ENCODE measurements at places on chromosomes 1 and 21.
A peak's percentile ranks its signal among the peaks of the same experiment; 100 is the strongest.

- DNase-seq = no peak
Measured at GRCh38 chr1:48743480-48743879, 33.2 kb downstream of the BEND5 start.

DNA sequence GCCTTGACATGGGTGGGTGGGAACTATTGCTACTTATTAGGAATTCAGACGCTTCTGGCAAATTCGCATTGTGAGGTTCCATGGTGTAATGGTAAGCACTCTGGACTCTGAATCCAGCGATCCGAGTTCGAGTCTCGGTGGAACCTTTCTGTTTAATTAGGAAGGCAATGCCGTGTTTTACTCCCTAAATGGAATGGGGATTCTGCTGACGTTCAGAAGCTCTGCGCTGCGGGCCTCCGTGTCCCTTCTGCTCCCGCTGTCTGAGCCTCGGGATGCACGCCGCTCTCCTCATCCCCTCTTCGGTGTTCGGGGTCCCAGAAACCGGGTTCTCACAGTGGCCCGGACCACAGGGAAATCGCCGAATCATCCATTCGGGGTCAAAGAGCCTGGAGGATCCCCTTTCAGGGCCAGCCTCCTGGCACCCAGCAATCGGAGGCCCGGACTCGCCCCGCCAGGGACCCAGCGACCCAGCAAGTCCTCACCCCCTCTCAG, 280.3 kb downstream of the FAM72C start:
- DNase-seq = no peak

DNA sequence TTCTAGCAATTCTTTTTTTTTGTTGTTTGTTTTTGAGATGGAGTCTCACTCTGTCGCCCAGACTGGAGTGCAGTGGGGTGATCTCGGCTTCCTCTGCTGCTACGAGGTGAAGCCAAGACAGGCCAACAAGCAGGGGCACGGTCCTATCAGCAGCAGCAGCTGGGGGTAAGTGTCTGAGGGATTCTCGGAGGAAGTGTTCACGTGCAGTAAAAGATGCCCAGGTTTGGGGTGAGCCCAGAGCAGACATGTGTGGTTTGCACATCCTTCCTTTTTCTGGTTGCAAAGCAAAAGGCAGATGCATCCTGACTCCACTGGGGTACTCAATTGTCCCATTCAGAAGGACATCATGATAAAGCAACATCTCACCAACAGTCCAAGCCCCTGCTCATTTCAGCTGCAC, 27.7 kb downstream of the PIGP start:
- DNase-seq = no peak

DNA sequence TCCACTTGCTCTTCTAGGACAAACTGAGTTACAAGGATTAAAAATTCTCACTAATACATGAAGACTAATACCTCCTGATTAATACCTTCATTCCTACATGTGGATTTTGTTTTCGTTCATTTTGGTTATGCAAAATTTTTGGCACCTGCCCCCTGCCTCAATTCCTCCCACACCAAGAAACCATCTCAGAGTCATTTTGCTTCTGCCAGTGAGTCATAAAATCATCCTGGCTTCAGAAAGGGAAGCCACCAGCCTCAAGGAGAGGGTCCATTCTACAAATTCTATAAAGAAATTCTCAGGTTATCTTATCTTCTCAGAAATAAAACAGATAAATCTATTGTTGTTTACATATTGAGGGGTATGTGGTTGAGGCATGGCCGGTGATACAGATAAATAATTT, 103.2 kb upstream of the COA6 start:
- peak; percentile 22 for DNase-seq

DNA sequence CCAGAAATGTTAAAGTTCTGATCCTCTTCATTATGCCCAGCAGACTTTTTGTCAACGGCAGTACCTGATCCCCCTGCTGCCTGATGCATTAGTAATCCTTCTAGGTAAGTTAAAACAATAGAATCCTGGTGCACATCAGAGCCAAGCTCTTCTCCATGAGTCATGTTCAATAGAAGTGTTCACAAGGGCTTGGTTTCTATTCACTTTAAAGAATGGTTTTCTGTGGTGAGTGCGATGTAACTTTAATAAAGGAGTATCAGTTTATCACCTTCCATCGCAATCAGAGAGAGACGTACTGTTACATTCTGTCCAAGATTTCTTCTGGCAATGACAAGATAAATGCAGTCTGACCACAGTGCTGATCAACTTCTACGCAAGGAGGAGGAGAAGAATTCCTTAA, 96.8 kb downstream of the NRIP1 start:
- no peak for DNase-seq

- peak; percentile 18 for DNase-seq
Measured at GRCh38 chr21:35336534-35336933, 287.4 kb upstream of the RUNX1 start.

- no peak for DNase-seq
Measured at GRCh38 chr1:207459008-207459407, 4.9 kb downstream of the CR2 start.

GRCh38 chr1:157496121-157496526, 56.2 kb downstream of the FCRL5 start:
- DNase-seq = peak; percentile 46

- peak; percentile 15 for DNase-seq
Measured at GRCh38 chr1:236280438-236281197, 1.1 kb downstream of the ERO1B start.

DNA sequence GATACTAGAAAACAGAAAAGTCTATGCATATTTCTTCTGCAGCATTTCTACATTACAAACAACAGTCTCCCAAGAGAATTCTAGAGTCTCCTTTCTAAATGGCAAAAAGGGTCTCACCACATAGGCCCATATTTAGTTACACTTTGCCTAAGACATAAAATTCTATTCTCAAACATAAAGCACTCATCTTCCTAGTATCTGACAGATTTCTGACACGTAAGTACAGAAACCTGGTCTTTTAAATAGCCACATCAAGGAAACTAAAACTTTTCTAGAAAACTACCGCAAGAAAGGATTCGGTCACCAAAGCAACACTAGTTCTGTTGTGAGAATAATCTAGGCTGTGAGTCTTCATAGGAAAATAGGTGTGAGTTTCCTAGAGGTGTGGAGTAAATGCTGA, 33.6 kb upstream of the CTSK start:
- no peak for DNase-seq

Measured in stimulated activated CD4-positive, alpha-beta T cell treated with anti-CD3 and anti-CD28 coated beads, Interleukin-4, amount 100 ng/mL, for 24 hours (primary cell).